NCI-H1436 treated with DMSO at 0.1 percent for 48 hours (cell line): ENCODE measurements at places on chromosomes 12 and 14.

- no peak for DNase-seq
These were observed 73.0 kb downstream of the SERPINA3 start for GRCh38 chr14:94685166-94685581.

DNA sequence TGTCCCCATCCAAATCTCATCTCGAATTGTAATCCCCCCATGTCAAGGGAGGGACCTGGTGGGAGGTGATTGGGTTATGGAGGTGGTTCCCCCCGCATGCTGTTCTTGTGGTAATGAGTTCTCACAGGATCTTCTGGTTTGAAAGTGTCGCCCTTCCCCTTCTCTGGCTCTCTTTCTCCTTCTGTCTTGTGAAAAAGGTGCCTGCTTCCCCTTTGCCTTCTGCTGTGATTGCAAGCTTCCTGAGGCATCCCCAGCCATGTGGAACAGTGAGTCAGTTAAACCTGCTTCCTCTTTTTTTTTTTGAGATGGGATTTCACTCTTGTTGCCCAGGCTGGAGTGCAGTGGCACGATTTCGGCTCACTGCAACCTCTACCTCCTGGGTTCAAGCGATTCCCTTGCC lies 104.0 kb downstream of the CCDC91 start:
- DNase-seq: no peak

GRCh38 chr12:26825459-26826016 lies 7.5 kb downstream of the ITPR2 start:
- DNase-seq: no peak

DNA sequence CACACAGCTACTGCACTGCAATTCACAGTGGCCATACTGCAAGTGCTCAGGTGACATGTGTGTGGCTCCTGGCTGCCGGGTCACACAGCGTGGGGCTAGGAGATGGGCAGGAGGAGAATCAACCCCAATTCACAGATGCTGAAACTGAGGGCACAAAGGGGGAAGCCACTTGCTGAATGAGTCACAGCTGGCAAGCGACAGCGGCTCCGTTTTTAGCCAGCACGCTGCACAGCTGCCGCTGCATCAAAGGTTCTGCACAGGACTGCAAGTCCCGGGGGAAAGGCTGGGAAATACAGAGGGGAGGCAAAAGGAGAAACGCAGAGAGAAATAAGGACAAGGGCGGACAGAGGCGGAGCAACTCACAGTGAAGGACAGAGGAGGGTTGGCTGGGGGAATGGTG lies 57.9 kb downstream of the KDM2B start:
- no peak for DNase-seq

- DNase-seq: peak; percentile 17
These were observed 92.9 kb downstream of the ERC1 start for GRCh38 chr12:1083889-1084262.

- no peak for DNase-seq
These were observed 96.3 kb upstream of the BBS10 start for GRCh38 chr12:76444408-76444984.

GRCh38 chr14:93789228-93790130 lies 1.2 kb upstream of the PRIMA1 start:
- no peak for DNase-seq

DNA sequence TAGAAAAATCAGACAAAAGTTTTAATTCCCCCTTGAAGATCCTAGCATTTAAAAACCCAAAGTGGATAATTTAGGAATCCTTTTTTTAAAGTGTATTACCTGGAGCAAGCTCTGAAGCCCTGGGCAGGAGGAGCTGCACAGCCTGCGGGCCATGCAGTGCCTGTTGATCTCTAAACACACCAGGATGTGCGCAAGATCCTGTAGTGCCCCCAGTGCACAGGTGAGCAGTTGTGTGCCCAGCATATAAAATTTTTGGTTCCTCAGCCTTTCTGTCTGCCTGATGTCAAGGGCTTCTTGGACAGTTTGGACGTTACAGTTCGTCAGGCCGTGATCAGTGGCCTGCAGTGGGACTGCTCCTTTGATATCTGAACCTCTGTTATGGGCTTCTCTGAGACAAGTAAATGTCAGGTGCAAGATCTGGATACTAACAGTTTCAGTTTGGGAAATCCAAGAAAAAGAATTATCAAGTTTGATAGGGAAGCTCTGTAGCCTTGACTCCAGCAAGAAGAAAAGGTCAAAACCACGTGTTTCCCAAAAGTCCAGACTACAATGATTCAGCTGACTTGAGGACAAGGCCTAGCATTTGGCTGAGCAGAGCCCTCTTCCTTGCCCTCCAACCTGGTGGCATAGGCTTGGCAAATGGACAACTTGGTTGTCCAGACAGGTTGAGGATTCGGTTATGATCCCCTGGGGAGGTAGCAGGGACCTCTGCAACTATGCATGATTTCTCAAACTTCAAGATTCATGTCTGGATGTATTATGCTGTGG lies 1.0 kb downstream of the ATXN7L3B start:
- DNase-seq: no peak

GRCh38 chr12:61854902-61855301 lies 405.3 kb upstream of the USP15 start:
- DNase-seq: no peak

DNA sequence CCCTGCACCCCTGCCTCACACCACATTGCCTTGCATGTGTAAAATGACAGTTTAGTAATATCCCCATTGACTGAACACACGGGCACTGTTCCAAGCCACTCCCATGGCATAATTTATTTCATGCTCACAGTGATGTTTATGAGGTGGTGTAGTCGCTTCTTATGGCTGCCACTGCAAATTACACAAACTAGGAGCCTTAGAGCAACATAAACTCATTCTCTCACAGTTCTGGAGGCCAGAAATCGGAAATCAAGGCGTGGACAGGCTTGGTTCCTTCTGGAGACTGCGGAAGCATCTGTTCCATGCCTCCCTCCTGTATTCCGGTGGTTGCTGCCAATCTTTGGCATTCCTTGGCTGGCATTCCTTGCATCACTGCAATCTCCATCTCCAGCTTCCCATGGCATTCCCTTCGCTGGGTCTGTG lies 97.3 kb downstream of the RIN3 start:
- DNase-seq: no peak

GRCh38 chr14:24100197-24100981 lies 6.3 kb downstream of the PCK2 start:
- no peak for DNase-seq

DNA sequence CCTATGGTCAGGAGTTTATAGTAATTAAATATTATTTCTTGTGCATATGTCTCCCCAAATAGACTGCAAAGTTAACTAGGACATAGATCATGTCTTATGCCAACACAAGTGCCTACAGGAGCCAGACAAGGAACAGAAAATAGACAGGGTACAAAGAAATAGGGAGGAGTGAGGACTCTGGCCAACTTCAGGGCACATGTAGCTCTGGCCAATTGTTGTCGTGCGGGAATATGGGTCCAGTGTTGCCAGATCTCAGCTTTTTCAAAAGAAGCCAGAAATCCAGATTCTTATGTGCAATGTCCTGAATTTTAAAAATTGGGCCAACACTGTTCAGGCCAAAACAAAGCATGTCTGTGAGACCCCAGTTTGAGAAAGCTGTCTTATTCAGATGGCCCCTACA lies 68.7 kb downstream of the RFX4 start:
- no peak for DNase-seq

DNA sequence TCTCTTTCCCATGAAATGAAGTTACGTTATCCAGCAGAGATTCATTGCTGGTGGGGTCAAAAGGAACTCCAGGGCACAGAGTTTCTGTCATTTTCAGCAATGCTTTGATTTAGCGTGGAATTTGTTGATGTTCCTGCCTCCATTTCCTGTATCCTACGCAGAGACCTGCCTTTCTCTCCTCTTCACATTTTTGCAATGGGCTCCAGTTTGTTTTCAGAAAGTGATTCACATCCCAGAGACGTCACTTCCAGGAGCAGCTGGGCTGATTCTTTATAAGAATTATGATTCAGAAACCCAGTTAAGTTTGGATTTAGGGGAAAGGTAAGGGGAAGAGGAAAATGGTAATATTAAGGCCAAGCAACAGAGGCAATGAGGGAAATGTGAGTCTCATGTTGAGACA lies 11.6 kb downstream of the RNASE10 start:
- DNase-seq: no peak

DNA sequence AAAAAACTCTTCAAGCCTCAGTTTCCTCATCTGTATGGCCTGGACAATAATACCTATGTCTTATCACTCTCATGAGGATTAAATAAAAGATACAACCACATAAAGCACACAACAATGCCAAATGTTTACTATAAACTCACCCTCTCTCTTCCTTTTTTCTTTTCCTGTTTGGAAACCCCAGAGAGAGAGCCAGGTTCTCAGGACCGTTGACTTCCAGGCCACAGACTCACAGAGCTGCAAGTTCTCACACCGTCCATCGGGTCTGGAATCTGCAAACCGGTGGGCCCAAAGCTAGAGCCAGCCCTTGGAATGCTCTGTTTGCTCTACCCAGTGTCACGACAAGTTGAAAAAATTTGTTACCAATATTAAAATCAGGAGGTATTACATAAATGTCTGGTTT lies 4.6 kb upstream of the CD4 start:
- no peak for DNase-seq

DNA sequence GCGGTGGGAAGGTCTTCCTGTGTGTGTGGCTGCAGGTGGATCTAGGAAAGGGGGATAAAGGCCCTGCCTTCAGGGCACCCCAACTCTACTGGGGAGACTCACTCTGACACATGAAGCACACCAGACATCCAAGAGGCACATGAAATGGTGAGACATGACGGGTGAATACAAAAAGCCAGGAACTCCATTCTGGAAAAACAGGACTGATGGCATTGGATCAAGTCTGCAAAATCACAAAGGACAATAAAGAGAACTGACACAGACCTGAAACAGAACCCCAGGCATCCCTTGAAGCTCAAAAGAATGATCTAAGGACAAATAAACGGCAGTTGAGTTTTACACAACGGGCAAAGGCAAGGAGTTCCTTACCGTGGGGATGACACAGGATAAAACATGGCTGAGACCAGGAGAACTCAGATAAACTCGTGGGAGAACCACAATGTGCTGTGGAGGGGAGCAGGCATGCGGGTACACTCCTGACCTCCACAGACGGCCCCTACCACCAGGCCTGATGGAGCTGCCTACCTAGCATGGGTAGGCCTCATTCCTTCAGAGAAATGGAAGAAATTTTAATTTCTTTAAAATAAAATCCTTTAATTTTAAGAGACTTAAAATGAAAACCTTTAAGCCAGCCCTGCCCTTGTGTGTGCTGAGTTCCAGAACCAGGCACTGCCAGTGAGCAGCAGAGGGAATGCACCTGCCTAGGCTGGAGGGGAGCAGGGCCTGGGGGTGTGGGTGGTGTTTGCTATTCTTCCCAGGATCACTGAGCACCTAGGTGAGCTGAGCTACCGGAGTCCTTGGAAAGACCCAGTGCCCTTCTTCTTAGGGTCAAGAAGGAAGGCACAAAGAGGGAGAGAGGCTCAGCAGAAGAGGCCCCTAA lies 100.1 kb downstream of the SINHCAF start:
- no peak for DNase-seq

- no peak for DNase-seq
These were observed 38.8 kb downstream of the HELB start for GRCh38 chr12:66341126-66341525.

- no peak for DNase-seq
These were observed 125.8 kb downstream of the C12orf42 start for GRCh38 chr12:103369929-103370328.

GRCh38 chr14:41766772-41767171 lies 160.1 kb downstream of the LRFN5 start:
- no peak for DNase-seq

DNA sequence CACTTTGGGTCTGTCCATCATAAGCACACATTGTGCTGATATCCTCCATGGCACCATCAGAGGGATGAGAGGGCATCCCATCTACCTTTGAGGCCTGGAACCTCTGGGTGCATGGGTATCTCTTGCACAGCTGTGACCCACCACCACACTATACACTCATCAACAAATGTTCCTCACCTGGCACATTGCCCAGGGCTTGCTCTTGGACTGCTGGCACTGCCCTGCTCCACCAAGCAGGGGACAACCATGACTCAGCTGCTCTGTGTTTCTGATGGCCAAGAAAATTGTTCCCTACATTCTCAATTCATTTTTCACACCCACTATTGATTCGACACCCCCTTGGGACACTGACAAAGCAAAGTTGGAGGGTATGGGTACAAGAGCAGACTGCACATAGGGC lies 155.5 kb downstream of the PTPRO start:
- no peak for DNase-seq

DNA sequence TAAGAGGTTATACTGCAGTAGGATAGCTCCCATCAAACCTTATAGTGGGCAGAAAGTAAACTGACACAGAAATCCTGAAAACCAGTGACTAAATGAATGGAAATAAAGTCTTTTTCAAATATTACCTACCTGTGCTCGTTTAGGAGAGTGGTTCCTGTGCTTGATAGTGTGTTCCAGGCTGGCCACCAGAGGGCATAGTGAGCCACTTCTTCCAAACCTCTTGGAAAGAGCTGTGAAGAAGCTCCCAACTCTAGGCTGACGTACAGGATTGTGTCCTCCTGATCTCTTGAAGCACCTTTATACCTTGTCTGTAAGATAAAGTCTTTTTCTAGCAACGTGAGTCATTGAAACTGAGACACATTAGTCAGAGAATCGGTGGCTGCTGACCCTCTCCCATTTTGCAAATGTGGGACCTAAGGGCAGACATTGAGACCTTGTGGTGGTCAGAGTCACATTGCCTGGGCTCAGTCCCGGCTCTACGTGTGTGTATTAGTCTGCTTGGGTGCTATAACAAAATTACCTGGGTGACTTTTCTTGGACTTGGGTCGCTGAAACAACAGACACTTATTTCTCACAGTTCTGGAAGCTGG lies 17.6 kb downstream of the TDP1 start:
- DNase-seq: no peak

DNA sequence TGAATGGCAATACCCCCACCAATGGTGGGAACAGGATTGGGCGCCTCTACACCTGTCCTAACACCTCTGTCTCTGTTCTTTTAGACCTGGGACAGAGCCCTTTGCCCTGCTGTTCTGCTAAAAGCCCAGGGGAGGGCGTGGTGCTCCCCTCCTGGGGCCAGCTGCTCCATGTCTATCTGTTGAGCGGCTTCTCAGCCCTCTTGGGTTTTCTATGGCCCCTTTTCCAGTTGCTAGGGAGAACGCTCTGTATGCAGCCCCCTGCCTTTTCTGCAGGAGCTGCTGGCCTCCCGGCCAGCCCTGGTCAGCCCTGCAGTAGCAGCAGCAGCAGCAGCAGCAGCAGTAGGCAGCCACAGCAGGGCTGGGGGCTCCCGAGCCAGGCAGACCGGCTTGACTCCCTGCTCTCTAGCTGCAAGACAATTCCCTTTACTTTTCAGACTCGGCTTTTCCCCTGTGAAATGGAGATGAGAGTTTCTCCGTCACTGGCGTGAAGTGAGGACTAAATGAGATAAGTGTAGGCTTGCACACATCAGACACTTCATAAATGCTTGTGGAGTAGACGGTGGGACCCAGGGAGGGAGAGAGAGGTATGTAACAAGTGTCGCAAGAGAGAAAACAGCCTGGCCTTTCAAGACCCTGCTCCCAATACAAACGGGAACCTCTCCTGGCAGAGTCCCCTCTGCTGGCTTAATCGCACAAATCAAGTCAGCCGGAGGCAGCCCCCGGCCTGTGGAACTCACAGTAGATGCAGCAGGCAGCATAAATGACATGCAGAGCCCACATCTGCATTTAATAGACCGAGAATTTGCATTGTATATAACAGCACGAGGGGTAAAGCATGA lies 1.0 kb downstream of the RTL1 start:
- DNase-seq: no peak
